Thymus (tissue), 14 donors: ENCODE measurements at places on chromosomes 3 and 15.

DNA sequence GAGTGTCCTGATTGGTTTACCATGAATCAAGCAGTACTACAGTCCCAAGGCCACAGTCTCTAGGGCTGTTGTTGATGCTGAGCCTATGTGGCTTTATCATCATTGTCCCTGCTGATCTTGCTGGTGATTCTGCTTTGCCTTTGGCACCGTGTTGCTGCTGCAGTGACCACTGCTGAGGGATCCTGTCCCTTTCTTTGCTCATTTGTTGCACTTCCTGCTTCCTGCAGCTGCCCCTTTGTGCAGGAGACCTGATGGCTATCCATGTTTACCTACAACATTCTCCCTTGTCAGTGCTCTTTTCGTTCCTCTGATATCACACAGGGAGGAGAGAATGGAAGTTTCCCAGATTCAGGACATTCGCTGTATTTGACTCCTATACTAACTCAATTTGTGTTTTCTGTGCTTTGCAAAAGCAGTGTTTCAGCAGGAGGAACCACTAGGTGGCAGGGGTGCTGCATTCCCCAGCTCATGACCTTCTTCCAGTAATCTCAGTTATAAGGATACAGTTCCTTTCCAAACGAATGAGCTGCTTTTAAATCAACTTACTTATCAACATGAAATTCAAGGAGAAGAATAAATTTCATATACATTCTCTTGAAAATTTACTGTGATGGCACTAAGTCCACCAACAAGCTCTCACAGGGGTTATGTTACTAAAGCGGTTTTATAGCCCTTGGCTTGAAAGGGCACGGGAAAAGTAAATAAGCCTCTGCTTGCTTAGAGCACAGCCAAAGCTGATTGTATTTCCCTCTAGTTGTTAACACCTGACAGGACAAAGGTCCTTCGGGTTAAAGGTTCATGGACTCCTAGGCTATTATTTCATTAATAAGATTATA is 9.7 kb upstream of the THUMPD3 start:
- DNase-seq, result peak; percentile 38

DNA sequence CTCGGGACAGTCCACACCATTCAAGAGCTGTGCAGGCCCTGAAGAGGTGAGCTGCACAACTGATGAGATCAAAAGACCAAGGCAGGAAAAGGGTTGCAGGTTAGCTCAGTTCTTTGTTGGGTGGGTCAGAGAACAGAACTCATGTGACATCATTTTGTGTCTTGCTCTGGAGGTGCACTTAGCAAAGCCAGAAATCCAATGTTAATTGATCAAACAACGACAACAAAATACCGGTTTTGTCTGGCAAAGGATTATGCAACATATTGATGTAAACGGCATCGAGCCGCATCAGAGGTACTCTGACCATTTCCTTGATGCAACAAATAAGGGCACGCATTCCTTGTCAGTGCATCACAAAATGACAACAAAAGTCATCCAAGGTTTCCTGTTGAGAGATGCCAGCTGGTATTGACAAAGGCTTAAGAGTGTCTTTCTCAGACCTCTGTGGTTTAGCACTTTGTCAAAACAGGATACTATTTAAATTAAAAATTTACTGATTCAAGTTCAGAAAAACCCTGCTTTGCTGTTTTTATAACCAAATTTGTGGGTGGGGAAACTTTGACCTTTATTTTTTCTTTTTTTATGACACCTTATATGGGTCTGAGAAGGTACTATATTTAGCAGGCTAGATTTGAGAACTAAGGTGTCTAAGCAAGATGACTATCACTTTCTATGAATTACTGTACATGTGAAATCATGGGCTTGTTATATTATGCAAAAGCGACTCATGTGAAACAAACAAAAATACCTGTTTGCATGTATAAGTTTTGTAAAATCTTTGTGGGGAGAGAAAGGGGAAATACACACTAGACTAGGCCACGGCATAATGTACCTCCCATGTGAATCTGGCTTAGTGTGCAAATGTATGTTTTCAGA is 496.1 kb downstream of the FOXP1 start:
- no peak for DNase-seq

GRCh38 chr15:29143909-29144635 is 125.5 kb downstream of the NSMCE3 start:
- no peak for DNase-seq

- DNase-seq, result no peak
Measured at GRCh38 chr15:74322558-74323180, 44.8 kb downstream of the CYP11A1 start.
